ENCODE measurements at places on chromosomes 11 and 22. TPM values are rescaled to one million over a fixed set of nuclear protein-coding genes. Genes with fewer than 3 reads are reported as not detected.

Gene SMC1B
- total RNA-seq, result not detected

Gene HMBS
- 16.9 TPM for total RNA-seq

Gene VPREB1
- total RNA-seq, result not detected

Gene UPK2
- not detected for total RNA-seq

DNA sequence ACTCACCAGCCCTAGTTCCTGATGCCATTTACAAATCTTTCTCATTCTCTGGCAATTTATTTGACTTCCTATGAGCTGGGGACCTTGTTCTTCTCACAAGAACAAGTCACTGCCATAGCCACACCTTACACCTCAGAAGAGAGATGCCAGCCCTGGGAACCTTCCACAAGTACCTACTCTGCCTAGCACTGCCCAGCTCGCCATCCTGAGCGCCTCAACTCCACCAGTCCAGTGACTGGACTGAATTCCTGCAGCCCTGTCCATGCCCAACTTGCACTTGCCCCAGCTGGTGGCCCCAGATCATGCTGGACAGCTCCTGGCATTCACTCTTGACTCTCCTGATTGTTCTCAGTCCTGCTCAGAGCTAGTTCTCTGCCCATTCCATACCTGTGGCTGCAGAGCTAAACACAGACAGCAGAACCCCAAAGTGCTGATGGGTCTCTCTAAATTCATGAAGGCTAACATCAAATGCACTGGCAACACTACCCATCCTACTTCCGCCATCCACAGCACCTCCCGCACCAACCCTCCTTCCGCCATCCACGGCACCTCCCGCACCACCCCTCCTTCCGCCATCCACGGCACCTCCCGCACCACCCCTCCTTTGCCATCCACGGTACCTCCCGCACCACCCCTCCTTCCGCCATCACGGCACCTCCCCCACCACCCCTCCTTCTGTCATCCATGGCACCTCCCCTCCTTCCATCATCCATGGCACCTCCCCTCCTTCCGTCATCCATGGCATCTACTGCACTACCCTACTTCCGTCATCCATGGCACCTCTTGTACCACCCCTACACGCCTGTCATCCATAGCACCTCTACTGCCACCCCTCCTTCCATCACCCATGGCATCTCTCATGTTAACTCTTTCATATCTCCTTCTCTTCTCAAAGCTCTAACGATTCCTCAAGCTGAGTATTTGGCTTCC, 23.6 kb upstream of the SLC25A1 start:
- H3K27me3 ChIP-seq, result no peaks in the 10 kb centered on the region
- H3K27ac ChIP-seq, result no peak overlapping the region
- no peaks in the 10 kb centered on the region for H3K4me1 ChIP-seq
- H3K36me3 ChIP-seq, result no peaks in the 10 kb centered on the region
- no peak overlapping the region for H3K4me3 ChIP-seq
- DNase-seq, result no peak

DNA sequence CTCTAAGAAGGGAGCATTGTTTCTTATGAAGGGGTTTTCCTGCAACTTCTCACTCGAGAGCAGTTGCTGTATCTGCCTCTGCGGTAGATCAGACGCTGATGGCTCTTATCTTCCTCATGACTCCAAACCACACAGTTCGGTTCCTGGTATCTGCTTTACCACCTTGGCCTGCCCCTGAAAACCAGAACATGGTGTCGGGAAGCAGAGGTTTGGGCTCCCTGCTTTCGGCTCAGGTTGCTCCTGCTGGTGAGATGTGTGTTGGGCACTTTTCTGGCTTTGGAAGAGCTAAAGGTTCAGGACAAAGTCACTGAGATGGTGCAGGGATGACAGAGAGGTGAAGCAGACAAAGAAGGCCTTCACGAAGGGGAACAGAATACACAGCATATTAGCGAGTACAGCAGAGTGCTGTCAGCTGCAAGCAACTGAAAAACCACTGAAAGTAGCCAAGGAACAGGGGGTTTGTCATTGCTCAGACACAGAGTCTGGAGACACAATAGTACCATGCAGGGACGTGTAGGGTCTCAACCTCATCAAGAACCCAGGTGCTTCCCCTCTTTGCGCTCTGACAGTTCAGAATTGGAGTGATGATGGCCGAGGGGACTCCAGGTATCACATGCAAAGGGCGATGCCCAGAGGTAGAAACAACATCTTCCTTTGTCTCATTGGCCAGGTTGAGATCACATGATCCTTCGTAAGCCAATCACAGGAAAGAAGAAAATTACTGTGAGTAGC, 11.9 kb upstream of the CSF2RB start:
- H3K4me1 ChIP-seq, result peaks cover 3% of the 10 kb centered on the region
- H3K27ac ChIP-seq, result no peak overlapping the region
- H3K36me3 ChIP-seq, result no peaks in the 10 kb centered on the region
- DNase-seq, result no peak
- H3K4me3 ChIP-seq, result no peak overlapping the region

DNA sequence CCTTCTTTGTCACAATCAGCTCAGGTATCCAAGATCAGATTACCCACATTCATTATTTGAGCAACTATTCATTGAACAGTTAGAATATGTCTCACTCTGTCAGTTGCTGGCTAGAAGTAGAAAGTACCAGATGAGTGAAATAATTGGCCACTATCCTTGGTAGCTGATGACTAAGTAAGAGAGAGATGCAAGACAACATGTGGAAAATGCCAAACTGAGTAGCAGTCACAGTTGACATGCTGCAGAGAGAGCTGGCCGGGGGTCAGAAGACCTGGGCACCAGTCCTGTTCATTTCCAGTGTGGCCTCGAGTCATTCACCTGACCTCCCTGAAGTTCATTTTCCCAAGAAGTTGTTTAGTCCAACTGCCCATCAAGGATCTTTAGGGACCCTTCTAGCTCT, 22.5 kb upstream of the SMIM35 start:
- no peaks in the 10 kb centered on the region for H3K27me3 ChIP-seq
- H3K27ac ChIP-seq, result no peak overlapping the region
- H3K4me3 ChIP-seq, result no peak overlapping the region
- H3K36me3 ChIP-seq, result no peaks in the 10 kb centered on the region
- H3K4me1 ChIP-seq, result no peaks in the 10 kb centered on the region

DNA sequence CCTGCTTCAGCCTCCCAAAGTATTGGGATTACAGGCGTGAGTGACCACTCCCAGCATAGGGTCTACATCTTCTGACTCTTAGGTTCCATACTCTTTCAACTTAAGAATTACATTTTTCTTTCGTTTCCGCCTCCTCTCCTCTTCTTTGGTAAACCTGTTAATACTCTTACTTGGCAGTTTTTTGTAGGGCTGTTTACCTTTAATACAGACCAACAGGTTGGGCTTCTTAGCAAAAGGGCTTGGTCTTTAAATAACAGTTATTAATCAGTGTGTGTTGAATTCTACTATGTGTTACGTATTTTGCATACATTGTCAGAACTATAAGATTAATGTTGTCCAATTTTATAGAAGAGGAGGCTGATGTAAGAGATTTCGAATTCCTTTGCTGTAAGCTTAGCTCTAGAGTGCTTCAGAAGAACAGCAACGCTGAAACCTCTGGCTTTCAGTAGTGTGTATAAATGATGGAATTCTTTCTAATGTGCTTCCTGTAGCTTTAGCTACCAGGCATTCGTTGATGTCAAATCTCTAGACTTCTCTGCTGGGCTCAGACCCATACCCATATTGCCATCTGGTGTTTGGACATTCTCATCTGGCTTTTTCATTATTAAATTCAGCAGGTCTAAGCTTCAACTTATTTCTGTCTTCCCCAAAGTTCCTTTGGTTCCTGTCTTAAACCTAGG, 3.1 kb downstream of the FDX1 start:
- no peaks in the 10 kb centered on the region for H3K27me3 ChIP-seq
- no peaks in the 10 kb centered on the region for H3K36me3 ChIP-seq
- no peak for DNase-seq
- H3K4me1 ChIP-seq, result peaks cover 40% of the 10 kb centered on the region
- no peak overlapping the region for H3K27ac ChIP-seq

Gene MMP12
- total RNA-seq, result 4.8 TPM

DNA sequence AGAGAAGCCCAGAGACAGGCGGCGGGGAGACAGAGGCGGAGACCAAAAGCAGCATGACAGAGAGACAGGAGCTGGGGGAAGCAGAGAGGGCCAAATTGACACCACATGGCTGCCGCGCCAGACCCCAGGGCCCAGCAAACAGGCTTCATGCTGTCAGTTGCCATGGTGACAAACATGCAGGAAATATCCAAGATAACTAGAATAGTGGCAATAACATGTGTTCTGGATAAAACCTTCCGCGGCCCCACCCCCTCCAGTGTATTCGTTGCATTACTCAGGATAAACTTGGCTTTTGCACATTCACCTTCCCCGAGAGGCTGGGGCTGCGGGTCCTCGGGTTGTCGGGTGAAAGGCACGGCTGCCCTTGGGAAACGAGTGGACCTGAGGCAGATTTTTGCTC, 49.9 kb upstream of the CDON start:
- H3K4me3 ChIP-seq, result no peak overlapping the region
- H3K4me1 ChIP-seq, result no peaks in the 10 kb centered on the region
- H3K36me3 ChIP-seq, result no peaks in the 10 kb centered on the region
- no peaks in the 10 kb centered on the region for H3K27me3 ChIP-seq
- no peak overlapping the region for H3K27ac ChIP-seq
- DNase-seq, result peak; percentile 33

- H3K36me3 ChIP-seq, result no peaks in the 10 kb centered on the region
- H3K27ac ChIP-seq, result no peak overlapping the region
- H3K27me3 ChIP-seq, result no peaks in the 10 kb centered on the region
- DNase-seq, result no peak
These were observed 67.8 kb upstream of the DDI1 start for GRCh38 chr11:103968685-103969084.

All from spleen (tissue), 13 donors.